ENCODE measurements at places on chromosomes 2 and 18. TPM values are rescaled to one million over a fixed set of nuclear protein-coding genes. Genes with fewer than 3 reads are reported as not detected.

The KCNF1 gene
- total RNA-seq = 21.8 TPM

The CHRNG gene
- total RNA-seq = not detected

The FOXD4L1 gene
- 0.40 TPM for total RNA-seq

The SERPINB13 gene
- total RNA-seq = not detected

The CNRIP1 gene
- 1.9 TPM for total RNA-seq

The MBD5 gene
- total RNA-seq = 8.0 TPM

The LRP2 gene
- total RNA-seq = 0.01 TPM

The SH3BP4 gene
- total RNA-seq = 34.4 TPM

The REG1B gene
- total RNA-seq = not detected

The POTEI gene
- total RNA-seq = not detected

The LIMS2 gene
- 5.6 TPM for total RNA-seq

The FTCDNL1 gene
- total RNA-seq = 3.2 TPM

The DSG1 gene
- total RNA-seq = not detected
